ENCODE measurements at places on chromosomes 4 and X.

- DNase-seq = peak; percentile 12
Observed at GRCh38 chr4:27176400-27176799, 315.8 kb downstream of the STIM2 start.

GRCh38 chr4:7547368-7548040 lies 112.8 kb upstream of the PSAPL1 start:
- DNase-seq = no peak

- no peak for DNase-seq
Observed at GRCh38 chr4:94551643-94552564, 100.2 kb downstream of the PDLIM5 start.

- DNase-seq = no peak
Observed at GRCh38 chrX:67480789-67481188, 63.0 kb upstream of the AR start.

GRCh38 chr4:23706972-23707651 lies 182.7 kb downstream of the PPARGC1A start:
- no peak for DNase-seq

GRCh38 chr4:31390849-31391248 lies 670.7 kb downstream of the PCDH7 start:
- DNase-seq = no peak

- peak; percentile 9 for DNase-seq
Observed at GRCh38 chrX:41827886-41828285, 95.5 kb downstream of the CASK start.

GRCh38 chr4:122117743-122118142 lies 34.4 kb upstream of the BLTP1 start:
- peak; percentile 55 for DNase-seq

DNA sequence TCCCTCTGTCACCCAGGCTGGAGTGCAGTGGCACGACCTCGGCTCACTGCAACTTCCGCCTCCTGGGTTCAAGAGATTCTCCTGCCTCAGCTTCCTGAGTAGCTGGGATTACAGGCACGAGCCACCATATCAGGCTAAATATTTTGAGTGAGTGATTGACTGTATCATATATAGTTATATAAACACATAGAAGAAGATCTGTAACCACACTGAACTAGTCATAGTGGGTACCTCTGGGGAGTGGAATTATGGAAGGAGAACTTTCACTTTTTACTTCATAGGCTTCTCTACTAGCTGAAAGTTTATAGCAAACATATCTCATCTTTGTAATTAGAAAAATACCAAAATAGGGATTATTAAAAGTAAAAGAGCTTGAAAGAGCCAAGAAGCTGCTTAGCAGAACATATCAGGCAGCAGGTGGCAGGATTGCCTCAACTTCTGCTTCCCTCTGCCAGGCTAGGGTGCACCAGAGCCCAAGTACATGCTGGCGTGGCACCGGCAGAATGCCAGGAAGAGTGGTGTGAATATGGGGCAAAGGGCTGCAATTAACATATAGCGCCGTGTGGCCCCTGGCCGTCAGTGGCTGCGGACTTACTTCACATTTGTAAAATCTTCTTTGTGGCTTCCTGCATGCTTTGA lies 39.5 kb upstream of the CD40LG start:
- DNase-seq = no peak

- no peak for DNase-seq
Observed at GRCh38 chrX:143873343-143873742, 10.5 kb upstream of the UBE2NL start.

DNA sequence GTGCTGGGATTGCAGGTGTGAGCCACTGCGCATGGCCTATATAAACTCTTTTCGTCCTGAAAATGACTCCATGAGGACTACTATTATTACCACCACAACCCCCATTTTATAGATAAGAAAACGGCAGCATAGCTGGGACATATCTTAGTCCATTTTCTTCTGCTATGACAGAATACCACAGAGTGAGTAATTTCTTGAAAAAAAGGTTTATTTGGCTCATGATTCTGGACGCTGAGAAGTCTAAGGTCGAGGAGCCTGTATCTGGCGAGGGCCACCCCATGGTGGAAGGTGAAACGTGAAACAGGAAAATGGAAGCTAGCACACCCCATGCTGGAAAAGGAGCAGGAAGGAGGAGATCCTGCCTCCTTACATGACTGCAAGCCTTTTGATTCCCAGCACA lies 68.9 kb downstream of the SMIM20 start:
- no peak for DNase-seq

DNA sequence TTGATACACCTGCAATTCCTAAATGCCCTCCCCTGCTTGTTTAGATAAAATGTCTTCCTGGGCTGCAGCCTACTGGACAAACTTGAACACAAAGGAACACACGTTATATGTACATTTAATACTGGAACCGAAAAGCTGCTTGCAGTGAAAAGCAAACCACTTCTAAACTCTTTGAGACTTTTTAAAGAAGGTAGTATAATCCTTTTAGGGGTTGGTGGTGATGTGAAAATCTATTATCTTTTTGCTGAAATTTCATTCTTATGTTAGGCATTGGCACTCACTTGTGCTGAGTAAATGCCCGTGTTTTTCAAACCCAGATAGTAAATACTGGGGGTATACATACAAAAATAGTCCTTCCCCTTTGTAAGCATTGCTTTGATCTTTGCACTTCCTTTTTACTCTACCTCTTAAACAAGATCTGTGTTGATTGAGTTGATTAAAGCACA lies 2.2 kb downstream of the NFKB1 start:
- no peak for DNase-seq

- no peak for DNase-seq
Observed at GRCh38 chr4:38734911-38735310, 47.9 kb downstream of the TLR10 start.

DNA sequence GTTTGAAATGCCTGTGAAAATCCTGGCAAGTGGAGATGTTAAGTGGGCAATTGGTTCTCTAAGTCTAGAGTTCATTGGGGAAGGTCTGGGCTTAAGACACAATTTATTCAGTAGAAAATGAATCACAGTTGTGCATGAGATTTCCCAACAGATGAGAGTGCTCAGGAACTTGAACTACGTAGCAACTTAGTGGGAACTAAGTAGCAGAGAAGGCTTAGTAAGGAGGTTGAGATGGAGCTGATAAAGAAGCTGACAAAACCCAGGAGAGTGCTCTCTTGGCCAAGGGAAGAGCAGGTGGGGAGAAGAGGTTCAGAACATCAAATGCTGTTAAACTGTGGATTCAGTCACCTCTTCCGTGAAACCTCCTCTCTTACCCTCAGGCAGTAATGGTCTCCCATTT lies 33.0 kb downstream of the AFF1 start:
- DNase-seq = no peak

- DNase-seq = no peak
Observed at GRCh38 chr4:88751258-88752075, 53.8 kb upstream of the NAP1L5 start.

DNA sequence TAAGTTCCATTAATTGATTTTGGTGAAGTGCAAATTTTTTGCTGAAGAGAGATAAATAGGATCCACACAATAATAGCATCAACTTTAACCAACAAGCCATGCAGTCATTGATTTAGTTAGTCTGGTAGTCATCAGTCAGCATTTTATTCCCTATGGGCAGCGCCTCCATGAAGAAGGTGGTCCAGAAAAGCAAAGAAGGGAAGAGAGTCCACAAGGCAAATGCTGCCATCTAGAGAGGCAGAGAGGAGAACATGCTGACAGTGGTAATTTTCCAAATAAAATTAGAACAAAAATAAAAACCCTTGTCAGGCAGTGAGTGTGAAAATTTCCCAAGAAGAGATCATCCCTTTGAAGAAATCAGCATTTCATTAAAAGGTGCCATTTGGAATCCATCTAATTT lies 366.7 kb upstream of the FAM241A start:
- peak; percentile 38 for DNase-seq

DNA sequence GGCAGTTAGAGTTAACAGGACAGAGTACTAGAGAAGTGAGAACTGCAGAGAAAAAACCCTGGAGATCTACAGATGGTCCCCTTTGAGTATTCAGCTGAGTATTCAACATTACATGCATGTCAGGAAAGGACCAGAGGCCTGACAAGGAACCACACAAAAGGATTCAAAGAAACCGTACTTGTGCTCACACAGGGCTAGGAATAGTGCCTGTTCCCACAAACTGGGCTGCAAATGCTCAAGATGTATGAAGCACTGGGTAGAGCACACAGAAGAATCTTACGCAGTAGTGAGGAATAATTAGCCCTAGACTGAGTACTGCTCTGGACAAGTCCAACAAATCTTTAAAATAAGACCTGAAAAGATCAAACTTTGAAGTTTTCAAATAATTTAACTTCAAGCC lies 17.6 kb downstream of the PTPN13 start:
- no peak for DNase-seq

DNA sequence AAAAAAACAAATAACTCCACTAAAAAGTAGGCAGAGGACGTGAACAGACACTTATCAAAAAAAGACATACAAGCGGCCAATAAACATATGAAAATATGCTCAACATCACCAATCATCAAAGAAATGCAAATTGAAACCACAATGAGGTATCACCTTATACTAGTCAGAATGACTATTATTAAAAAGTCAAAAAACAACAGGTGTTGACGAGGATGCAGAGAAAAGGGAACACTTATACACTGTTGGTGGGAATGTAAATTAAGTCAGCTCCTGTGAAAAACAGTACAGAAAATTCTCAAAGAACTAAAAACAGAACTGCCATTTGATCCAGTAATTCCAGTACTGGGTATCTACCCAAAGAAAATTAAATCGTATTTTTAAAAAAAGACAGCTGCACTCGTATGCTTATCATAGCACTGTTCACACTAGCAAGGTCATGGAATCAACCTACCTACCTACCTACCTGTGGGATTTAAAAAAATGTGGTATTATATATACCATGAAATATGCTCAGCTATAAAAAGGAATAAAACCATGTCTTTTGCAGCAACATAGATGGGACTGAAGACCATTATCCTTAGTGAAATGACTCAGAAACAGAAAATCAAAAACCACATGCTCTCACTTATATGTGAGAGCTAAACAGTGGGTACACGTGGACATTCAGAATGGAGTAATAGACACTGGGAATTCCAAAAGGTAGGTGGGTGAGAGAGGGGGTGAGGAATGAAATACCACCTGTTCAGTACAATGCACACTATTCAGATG lies 24.8 kb upstream of the PTPN13 start:
- DNase-seq = no peak

DNA sequence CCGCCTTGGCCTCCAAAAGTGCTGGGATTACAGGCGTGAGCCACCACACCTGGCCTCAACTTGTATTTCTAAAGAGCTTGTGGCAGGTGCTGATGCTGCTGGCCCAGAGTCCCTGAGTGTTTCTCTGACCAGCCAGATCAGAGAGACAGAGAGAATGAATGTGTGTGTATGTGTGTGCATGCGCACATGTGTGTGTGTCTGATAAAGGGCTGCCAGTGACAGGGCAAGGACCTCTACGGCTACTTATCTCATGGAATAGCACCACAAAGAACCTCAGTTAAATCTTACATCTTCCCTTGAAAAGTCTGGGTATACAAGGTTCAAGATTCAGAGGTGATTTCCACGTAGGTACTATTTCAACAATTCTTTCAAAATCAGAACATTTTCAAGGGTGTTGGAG lies 86.0 kb downstream of the SCD5 start:
- no peak for DNase-seq

- no peak for DNase-seq
Observed at GRCh38 chr4:41331224-41331623, 74.5 kb downstream of the UCHL1 start.

GRCh38 chr4:96543346-96543745 lies 703.5 kb downstream of the PDHA2 start:
- DNase-seq = no peak

GRCh38 chrX:136211766-136212556 lies 39.2 kb downstream of the MAP7D3 start:
- DNase-seq = no peak

DNA sequence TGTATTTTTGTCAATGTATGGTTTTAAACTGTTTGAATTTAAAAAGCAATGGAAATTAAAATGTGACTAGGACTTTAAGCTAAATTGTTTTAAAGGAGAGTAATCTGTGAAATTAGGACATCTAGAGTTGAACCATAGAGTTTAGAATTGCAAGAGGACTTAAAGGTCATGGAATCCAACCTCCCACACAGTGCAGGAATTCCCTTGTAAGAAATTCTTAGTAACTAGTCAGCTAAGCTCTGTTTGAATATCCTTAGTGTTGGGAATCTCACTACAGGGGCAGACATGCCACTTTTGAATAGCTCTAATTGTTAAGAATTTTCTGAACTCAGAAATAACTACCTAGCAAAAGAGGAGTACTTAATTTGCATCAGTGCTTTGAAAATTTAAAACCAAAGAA lies 292.9 kb downstream of the IL1RAPL1 start:
- no peak for DNase-seq

GRCh38 chr4:158788516-158788915 lies 19.7 kb downstream of the FNIP2 start:
- peak; percentile 28 for DNase-seq

DNA sequence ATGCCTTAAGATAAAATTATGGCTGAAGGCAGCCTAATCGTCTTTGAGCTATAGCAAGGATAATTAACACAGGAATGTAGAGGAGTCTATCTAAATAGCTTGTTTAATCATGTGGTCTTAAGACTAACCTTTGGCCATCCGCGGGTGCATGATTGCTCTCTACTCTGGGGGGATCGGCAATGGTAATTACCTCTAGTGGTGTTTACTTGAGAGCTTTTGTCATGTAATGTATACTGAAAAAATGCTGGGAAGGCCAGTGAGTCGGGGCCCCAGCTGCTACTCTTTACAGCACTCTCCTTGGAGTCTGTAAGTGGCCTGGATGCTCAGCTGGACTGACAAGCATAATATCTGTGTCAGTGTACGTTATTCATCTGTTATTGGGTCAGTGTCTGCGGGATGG lies 65.5 kb upstream of the GNPDA2 start:
- DNase-seq = no peak

DNA sequence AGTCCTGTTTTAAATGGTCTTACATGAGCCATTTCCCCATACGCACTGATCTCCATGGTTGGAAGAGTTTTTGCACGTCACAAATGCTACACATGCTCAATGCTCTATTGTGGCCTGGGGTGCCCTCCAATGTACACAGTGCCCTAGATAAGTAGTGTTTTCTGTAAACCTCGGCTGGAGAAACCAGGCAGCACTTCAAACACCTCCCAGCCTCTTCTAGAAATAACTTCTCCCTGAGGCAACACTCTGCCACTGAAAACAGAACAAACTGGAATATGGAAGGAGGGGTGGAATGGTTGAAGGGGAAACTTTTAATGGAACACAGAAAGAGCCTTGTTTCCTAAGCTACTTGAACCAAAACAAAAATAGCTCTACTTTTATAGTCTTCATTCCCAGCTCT lies 123.9 kb upstream of the CBR4 start:
- no peak for DNase-seq

GRCh38 chr4:15317246-15317645 lies 110.6 kb upstream of the C1QTNF7 start:
- DNase-seq = peak; percentile 21

GRCh38 chr4:54272051-54272450 lies 43.0 kb downstream of the PDGFRA start:
- DNase-seq = no peak

DNA sequence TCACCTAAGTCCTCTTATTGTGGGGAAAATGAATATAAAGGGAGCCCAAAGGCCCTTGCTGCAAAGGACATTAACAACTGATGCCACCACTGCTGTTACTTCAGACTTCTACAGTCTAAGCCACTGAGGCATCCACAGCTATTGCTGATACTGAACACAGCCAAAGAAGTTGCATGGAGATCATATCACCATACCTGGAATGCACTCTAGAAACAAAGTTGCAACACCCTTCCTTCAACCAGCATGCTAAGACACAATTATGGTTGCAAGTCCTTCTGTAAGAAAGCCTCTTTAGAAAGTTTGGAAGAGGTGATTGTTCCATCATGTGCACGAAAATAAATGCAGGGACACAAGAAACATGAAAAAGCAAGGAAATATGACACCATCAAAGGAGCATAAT lies 105.7 kb upstream of the SH3RF1 start:
- DNase-seq = no peak

- no peak for DNase-seq
Observed at GRCh38 chr4:129384974-129385373, 289.0 kb downstream of the C4orf33 start.

Measured in AG08395 (cell line).